ENCODE measurements at places on chromosomes 5 and 9.

DNA sequence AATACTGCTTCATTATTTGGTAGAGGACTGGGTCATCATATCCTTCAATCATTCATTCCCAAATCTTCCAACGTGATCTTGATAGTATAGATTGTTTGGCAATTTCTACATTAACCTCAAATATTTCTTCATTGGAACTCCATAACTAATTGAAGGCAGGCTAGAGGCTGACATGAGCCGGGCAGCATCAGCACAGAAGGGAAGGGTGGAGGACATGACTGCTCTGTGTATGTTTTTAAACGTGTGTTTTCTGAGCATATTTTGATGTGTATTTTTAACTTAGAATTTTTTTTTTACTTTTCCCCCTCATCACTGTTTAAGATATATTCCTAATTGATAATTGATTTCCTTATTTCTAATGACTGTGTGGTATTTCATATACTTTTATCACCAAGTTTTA is 12.6 kb downstream of the DDX4 start:
- DNase-seq, result no peak

GRCh38 chr5:64763948-64764503 is 4.5 kb downstream of the SREK1IP1 start:
- no peak for DNase-seq

DNA sequence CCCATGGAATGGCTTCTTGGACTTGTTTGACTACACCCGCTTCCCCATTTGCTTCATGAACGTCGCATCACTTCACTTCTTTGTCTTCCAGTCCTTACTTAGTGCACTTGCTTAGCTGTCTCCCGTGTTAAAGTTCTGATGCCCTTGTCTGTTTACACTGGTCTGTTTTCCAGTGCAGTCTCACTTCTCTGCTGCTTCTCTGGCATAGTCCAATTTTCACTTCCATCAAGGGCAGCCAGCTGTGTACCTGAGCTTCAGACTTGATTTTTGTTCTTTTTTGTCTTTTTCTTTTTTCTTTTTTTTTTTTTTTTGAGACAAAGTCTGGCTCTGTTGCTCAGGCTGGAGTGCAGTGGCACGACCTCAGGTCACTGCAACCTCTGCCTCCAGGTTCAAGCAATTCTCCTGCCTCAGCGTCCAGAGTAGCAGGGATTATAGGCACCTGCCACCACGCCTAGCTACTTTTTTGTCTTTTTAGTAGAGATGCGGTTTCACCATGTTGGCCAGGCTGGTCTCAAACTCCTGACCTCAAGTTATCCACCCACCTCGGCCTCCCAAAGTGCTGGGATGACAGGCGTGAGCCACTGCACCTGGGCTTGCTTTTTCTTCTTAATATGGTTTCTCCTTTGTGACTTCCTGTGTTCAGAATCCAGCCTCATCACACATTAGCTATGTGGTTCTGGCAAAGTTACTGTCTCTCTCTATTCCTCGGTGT is 75.4 kb downstream of the LRRC70 start:
- no peak for DNase-seq

DNA sequence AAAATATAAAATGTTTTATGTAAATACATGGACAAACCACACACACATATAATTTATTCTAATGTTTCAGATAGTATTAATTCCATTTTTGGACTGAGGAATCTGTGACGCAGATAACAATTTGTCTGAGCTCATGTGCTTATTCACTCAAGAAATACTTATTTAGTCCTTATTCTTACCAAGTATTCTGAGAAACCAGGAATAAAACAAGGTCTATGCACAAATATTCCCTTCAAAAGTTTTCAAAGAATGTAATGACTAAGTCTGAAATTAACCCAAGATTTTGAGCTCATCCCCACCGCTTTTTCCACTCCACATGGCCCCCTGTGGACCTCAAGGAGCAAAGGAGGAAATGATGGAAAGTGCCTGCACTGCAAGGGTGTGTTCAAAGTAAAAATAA is 1022.3 kb downstream of the EFNA5 start:
- no peak for DNase-seq
